ENCODE measurements at places on chromosomes 12 and 14. TPM values are rescaled to one million over a fixed set of nuclear protein-coding genes. Genes with fewer than 3 reads are reported as not detected.
A peak's percentile ranks its signal among the peaks of the same experiment; 100 is the strongest.

DNA sequence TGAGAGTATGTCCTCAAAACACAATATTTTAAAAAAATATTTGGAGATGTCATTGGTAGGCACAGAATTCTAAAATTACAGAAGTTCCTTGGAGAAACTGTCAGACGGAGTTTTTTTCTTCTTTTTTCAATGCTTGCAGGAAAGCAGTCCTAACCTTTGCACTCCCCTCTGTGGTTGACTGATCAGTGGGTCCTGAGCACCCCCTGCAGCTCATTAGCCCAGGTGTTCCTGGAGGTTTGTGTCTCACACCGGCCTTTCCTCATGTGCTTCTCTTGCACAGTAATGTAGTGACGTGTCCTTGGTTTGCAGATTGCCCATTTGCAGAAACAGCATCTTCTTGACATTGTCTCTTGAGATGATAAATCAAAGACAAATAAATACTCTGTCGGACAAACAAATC is 513.0 kb downstream of the TMEM121 start:
- DNase-seq, result no peak

GRCh38 chr12:47868041-47868440 is 36.8 kb downstream of the VDR start:
- DNase-seq, result no peak

DNA sequence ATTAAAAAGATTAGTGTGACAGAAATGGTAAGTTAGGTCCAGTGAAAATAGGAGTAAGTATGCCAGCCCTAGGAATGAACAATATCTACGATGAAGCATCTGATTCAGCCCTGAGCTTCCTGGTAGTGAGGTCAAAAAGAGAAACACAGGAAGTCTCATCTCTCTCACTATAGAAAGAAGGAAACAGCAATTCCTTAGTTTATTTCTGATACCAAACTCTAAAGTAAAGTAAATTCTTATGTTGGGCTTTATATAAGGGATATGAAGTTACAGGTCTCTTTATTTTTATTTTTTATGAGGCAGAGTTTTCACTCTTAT is 76.7 kb upstream of the RFLNA start:
- no peak for DNase-seq

GRCh38 chr12:123512838-123513665 is 20.5 kb downstream of the RILPL1 start:
- no peak for DNase-seq

- no peak for DNase-seq
Observed at GRCh38 chr14:73887318-73887616, 608 bp downstream of the ZNF410 start.

- no peak for DNase-seq
Observed at GRCh38 chr14:21091821-21092272, 6.6 kb downstream of the ZNF219 start.

- no peak for DNase-seq
Observed at GRCh38 chr14:103729496-103730448, 14.2 kb downstream of the ZFYVE21 start.

- no peak for DNase-seq
Observed at GRCh38 chr14:104561124-104561557, 18.4 kb upstream of the C14orf180 start.

DNA sequence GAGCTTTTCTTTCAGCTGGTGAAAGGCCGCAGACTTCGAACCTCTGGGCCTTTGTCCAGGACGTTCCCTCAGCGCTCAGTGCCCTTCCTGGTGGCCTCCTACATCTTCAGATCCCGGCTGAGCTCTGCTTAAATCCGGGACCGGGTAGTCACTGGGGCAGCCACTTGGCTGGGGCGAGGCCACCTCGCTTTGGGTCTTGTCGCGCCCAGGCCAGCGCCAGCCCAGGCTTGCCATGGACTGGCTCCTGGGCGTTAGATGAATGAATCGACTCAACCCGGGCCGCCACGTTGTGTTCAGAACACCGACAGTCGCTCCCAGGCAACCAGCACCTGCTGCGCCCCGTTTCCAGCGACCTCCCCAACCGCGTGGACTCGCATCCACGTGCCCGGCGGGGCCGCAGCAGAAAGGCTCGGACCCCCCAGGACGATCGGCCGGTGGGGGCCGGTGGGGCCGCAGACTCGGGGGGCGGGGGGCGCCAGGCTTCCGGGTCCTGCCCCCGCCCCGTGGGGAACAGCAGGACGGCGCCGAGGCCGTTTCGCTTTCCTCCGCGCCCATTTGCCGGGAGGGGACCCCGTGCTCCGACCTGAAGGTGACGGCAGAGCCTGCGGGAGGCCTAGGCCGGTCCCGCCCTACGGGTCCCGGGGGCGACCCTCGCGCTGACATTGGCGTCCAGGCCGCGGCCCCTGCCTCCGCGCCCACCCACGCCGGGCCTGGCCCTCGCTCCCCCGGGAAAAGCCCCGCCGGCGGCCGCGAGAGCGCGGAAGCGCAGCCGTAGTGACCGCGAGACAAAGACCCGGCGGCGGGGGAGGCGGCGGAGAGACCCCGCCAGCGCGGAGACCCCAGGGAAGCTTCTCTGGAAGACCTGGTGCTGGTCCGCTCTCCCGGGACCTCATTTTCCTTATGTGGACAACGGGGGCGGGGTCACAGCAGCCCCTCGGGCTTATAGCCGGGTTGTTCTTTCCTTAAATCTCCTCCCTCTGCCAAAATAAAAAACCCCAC is 37.3 kb upstream of the RCOR1 start:
- no peak for DNase-seq

- DNase-seq, result no peak
Observed at GRCh38 chr12:9751204-9752144, 9.2 kb downstream of the CD69 start.

DNA sequence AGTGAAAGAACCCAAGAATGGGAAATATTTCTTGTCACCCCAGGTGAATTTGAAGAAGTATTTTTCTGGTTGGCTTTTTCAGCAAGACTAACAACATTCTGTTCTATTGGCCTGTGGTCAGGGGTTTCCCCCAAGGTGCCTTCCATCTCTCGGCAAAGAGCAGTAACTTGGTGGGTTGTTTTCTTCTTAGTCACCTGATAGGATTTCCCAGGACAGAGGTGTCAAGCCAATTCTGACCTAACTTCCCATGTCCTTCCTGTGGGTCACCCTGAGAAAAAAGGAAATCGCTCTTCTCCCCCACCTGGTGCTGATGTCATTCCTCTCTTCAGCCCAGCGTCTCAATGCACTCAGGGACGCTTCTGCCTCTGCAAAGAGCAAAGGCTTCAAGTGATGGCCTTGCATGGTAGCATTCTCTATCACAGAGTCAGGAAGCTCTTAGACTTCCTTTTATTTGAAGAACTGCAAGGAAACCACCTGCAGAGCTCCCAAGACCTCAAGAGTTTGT is 16.1 kb upstream of the IFNG start:
- no peak for DNase-seq

DNA sequence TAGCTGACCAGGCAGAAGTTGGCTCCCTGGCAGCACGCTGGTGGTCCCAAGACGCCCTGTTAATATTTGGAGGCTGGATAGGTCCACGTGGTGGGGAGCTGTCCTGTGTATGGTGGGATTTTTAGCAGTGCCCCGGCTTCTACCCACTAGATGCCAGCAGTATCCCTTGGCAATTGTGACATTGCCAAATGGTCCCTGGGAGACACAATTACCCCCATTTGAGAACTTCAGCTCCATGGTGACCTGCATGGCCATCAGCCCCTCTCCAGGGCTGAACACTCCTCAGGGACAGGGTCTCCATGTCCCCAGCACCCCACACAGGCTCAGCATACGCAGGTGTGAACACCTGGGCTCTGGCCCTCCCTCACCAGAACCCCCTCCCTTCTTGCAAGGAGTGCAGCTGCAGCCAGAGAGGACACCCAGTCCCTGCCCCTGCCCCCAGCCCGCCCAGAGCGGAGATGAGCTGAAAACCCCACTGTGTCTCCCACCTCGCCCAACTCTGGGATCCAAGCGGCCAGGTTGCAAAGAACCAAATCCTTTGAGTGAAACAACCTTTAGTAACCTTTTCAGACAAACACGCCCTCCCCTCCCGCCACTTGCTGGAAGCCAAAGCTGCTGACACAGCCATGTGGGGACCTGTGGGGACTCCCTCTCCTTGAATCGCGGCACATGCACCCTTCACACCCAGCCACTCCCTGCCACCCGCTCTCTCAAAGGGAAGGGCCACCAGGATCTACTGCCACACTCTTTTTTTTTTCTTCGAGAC is 120.4 kb downstream of the CALM1 start:
- DNase-seq, result no peak

GRCh38 chr12:47965581-47965980 is 2.2 kb downstream of the TMEM106C start:
- DNase-seq, result no peak

DNA sequence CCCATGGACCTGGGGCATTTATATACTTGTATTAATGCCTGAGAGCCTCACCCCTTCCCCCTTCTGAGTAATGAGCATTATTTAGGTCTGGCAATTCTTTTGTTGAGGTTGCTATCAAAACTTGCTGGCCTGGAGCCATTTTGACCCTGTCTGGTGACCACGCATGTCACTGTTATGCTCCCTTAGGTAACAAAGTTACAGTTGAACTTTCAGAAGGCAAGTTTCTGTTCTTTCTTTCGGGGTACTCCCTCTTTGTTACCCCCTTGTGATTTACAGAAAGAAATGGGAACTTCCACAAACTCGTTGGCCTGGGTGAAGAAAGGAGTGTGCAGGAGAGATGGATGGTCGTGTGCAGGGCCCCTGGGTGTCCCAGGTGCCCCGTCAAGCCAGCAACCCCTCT is 305.4 kb downstream of the DPF3 start:
- no peak for DNase-seq

GRCh38 chr12:103962493-103962892 is 3.2 kb upstream of the TDG start:
- no peak for DNase-seq

- no peak for DNase-seq
Observed at GRCh38 chr12:33602515-33602914, 162.9 kb upstream of the SYT10 start.

GRCh38 chr12:130480231-130480630 is 142.5 kb downstream of the PIWIL1 start:
- DNase-seq, result no peak

- DNase-seq, result peak; percentile 71
Observed at GRCh38 chr12:57242329-57242690, 8.7 kb downstream of the STAC3 start.

GRCh38 chr14:53663709-53664108 is 292.9 kb downstream of the BMP4 start:
- DNase-seq, result peak; percentile 66

DNA sequence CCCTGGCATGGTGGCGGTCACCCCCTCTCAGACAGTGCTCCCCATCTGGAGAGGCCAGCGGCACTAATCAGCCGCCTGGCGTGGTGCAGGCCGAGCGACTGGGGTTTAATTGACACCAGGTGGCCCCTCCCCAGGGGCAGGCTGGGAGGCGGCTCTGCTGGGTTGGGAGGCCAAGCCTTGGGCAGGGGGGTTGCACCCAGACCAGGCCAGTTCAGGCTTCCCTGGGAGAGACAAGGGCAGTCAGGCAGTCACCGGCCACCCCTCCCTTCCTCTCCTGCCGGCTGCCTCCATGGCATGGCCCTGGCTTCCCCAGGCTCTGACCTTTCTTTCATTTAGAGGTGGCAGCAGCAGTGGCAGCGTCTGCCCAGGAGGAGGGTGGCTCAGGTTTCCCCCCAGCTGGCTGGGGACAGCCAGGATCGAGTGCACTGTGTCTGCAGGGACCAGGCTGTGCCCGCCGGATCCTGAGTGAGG is 78.1 kb upstream of the NOS1 start:
- no peak for DNase-seq

DNA sequence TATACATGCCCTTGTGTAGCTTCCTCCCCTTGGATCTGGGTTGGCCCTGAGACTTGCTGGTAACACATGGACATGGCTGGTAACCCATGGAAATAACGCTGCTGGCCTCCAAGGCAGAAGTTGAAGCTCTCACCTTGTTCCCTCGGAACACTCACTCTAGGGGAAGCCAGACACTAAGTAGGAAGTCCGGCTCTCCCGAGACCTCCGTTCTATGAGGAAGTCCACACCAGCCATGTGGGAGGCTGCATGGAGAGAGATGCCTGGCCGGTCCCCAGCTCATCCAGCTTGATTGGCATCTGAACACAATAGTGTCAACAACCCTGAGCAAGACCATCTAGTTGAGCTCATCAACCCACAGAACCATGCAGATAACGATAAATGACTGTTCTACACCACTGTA is 39.7 kb upstream of the VRK1 start:
- peak; percentile 21 for DNase-seq

GRCh38 chr12:48972213-48972951 is 847 bp upstream of the WNT10B start:
- DNase-seq, result no peak

- peak; percentile 27 for DNase-seq
Observed at GRCh38 chr14:64725261-64725815, 21.1 kb downstream of the PLEKHG3 start.

DNA sequence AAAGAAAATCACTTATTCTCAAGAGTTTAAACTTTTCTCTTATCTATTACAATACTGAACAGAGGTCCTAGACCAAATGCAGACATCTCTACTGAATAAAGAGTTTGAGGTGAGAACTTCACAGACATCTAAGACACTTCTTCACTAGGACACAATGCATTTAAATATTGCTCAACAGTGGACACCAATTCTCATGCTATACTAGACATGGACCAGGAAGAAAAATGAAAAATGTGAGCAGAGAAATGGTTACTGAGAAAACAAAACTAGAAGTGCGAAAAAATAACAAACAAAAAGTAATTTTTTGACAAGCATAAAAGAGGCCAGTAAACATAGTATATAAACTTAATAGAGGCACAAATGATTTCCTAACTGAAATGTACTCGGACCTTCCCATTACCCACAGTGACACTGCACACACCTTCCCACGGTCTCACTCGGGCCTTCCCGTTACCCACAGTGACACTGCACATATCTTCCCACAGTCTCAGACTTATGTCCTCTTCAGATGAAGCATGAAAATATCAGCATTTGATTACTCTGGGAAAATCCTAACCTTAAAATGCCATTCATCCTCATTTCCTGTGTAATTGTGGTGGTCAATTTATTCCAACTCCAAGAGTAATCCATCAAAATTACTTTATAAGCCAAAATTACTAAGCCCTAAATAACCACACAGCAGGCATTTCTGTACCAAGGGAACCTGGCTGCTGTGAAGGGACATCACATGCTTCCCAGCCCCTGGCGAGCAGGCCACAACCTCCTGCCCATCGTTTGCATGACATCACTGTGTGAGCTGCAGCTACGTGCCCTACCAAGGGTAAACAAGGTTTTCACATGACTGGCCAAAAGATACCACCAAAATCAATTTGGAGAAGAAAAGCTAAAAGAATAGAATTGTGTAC is 6.4 kb downstream of the SLC15A4 start:
- DNase-seq, result peak; percentile 83

The ALDH1L2 gene
- 0.23 TPM for polyA plus RNA-seq

The KRT8 gene
- polyA plus RNA-seq, result 3,181 TPM

The ZC2HC1C gene
- 4.6 TPM for polyA plus RNA-seq

The PLEK2 gene
- 35.4 TPM for polyA plus RNA-seq

The KLHL33 gene
- 0.23 TPM for polyA plus RNA-seq

The CCDC197 gene
- not detected for polyA plus RNA-seq

The VRTN gene
- 0.25 TPM for polyA plus RNA-seq

The KRT72 gene
- 0.79 TPM for polyA plus RNA-seq

The C12orf50 gene
- not detected for polyA plus RNA-seq

The TEX52 gene
- not detected for polyA plus RNA-seq

All from sigmoid colon (tissue), 7 donors.